IPS DF 6.9 (cell line): ENCODE measurements at places on chromosomes 6 and 20.

DNA sequence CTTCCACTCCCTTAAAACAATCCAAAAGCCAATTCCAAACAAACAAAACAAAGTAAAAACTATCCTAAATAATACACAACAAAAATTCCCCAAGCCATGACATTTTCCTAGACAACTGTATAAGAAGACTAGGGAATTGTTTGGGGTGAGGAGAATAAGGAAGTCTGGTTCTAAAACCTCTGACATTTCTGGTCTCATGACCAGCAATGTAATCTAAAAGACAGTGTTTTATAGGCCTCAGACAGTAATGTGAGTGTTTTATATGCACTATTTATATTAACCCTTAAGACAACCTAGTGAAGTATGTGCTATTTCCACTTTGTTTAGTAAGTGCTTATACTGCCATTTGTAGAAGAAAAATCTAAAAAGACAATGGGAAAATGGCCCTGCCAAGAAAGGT is 13.0 kb upstream of the RCAN2 start:
- DNase-seq, result no peak

DNA sequence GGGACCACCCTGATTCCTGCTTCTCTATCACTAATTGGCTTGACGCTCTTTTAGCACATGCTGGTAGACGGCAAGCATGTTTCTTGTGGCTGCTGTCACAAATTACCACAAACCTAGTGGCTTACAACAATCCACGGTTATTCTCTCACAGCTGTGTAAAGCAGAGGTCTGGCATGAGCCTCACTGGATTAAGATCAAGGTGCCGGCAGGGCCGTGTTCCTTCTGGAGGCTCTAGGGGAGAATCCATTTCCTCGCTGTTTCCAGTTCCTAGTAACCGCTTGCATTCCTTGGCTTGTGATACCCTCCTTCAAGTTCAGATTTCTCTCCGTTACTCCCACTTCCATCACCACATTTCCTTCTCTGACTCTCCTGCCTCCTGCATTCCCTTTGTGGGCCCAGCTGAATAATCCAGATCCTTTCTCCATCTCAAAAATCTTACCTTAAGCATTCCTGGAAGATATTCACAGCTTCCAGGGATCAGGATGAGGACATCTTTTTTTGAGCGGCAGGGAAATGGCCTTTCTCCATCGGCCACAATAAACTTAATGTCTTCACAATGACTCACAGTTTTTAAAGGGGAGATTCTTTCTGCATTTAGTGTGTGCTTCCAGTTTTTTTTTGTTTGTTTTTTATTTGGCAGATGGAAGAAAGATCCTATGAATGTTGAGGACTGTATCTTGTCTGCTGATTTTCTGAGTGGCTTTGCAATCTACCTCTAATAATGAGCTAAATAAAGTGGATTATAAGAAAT is 39.9 kb downstream of the BMP6 start:
- DNase-seq, result no peak

DNA sequence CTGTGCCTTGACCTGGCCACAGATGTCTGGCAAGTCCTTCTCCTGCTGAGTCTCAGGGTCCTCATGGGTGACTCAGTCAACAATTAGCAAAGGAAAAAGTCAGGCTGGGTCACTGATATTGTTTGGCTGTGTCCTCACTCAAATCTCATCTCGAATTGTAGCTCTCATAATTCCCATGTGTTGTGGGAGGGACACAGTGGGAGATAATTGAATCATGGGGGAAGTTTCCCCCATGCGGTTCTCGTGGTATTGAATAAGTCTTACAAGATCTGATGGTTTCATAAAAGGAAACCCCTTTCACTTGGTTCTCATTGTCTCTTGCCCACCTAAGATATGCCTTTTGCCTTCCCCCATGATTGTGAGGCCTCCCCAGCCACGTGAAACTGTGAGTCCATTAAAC is 45.7 kb downstream of the PREX1 start:
- no peak for DNase-seq

DNA sequence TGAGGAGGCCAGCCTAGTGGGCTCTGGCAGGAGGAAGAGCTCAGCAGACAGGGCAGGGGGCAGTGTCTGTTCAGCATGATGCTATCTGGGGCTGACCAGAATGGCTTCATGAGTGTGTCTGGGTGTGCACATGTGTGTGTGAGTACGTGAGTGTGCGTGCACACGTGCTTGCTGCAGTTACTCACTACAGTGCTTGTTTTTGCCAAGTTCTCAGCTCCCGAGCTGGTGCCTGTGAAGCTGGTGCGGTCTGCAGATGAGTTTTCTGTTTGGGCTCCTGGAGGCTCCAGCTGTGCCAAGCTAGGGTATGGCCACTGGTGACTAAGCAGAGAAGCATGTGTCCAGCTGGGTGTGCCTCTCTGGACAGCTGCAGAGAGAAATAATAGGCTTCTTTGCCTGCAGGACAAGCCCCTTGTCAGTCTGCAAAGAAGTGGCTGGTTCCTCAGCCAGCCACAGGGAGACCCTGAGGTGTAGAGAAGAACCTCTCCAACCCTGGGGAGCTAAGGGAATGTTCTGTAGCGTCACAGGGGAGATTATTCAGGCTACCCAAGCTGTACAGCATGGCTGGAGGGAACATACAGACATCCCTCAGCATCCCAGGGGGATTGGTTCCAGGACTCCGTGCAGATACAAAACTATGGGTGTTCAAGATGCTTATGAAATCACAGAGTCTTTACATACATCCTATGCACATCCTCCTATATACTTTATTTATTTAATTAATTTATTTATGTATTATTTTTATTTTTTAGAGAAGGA is 40.2 kb upstream of the FAM50B start:
- DNase-seq, result no peak

DNA sequence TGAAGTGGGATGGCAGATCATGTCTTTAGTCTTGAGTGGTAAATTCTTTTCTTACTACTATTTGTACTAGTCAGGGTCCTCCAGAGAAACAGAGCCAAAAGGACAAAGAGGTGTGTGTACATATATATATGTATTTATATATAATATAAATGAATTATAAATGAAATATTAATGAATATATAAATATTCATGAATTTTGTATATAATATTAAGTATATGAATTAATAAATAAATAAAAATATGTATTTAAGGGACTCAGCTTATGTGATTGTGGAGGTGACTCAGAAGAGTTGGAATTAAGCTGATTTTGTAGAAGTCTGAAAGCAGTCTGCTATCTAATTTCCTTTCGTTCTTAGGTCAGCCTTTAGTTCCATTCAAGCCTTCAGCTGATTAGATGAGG is 265.3 kb upstream of the MMS22L start:
- no peak for DNase-seq

GRCh38 chr6:56450882-56451739 is 191.6 kb downstream of the DST start:
- no peak for DNase-seq

- peak; percentile 7 for DNase-seq
Observed at GRCh38 chr6:25991785-25992412, 29.3 kb downstream of the TRIM38 start.

DNA sequence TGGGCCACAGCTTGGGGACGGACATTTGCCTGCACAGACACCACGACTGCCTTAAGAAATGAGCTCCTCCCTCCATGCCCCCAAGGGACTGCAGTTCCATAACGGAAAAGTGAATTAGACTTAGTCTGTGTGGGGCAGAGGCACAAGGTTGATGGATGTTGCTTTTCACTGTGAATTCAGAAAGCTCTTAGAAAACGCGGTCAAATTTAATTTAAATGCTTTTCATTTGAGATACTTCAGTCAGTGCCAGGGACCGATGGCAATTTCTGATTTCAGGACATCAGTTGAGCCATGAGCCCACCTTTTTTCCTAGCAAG is 356.4 kb downstream of the KIF16B start:
- DNase-seq, result no peak

- no peak for DNase-seq
Observed at GRCh38 chr20:48711696-48712464, 115.9 kb downstream of the PREX1 start.

- DNase-seq, result no peak
Observed at GRCh38 chr6:169172946-169173345, 80.7 kb downstream of the THBS2 start.

GRCh38 chr6:30885999-30886896 is 1.9 kb downstream of the DDR1 start:
- DNase-seq, result no peak
